ENCODE measurements at places on chromosomes 16 and 17.

GRCh38 chr16:11307639-11308492 is 26.7 kb upstream of the PRM1 start:
- H3K27me3 ChIP-seq = no peaks in the 10 kb centered on the region
- H3K27ac ChIP-seq = peak overlapping the region; percentile 89
- DNase-seq = no peak
- no peaks in the 10 kb centered on the region for H3K36me3 ChIP-seq
- H3K4me1 ChIP-seq = peaks cover 89% of the 10 kb centered on the region

DNA sequence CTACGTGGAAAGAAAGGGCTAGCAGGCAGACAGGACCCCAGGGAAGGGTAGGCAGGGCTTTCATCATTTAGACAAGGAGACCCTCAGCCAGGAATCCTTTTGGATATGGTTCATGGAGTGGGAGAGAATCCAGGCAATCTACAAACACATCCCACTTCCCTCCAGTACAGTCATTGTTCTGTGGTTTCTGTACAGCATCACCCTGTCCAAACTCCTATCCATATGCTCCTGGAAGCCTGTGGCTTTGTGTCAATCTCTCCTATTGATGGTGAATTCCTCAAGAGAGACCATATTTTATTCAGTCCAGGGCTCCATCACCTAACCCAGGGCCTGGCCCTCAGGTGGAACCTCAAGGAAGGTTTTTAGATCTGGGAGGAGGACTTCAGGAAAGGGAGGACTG is 99.2 kb downstream of the SPACA3 start:
- H3K36me3 ChIP-seq = no peaks in the 10 kb centered on the region
- no peaks in the 10 kb centered on the region for H3K4me1 ChIP-seq
- no peak overlapping the region for H3K27ac ChIP-seq
- DNase-seq = no peak
- H3K27me3 ChIP-seq = peaks cover 18% of the 10 kb centered on the region
- no peak overlapping the region for H3K4me3 ChIP-seq

GRCh38 chr17:52128721-52129120 is 29.8 kb downstream of the CA10 start:
- no peak overlapping the region for H3K27ac ChIP-seq
- H3K36me3 ChIP-seq = no peaks in the 10 kb centered on the region
- no peaks in the 10 kb centered on the region for H3K27me3 ChIP-seq
- no peak for DNase-seq

DNA sequence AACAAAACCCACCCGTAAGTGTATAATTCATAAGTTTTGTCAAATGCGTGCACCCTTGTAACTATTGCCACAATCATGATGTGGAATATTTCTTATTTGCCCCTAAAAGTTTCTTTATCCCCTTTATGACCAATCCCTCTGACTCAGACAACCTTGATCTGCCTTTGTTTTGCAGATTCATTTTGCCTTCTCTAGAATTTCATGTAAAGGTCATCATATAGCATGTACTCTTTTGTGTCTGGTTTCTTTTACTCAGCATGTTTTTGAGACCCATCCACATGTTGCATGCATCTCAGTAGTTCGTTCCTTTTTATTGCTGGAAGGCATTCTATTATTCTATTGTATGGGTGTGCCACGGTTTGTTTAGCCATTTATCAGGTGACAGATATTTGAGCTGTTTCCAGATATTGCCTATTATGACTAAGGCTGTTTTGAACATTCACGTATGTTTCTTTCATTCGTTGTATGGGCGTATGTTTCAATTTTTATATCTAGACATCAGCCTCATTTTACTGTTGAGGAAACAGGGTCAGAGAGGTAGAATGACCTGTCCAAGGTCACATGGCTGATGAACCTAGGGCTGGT is 192.4 kb downstream of the RAB11FIP4 start:
- peaks cover 6% of the 10 kb centered on the region for H3K36me3 ChIP-seq
- H3K4me3 ChIP-seq = no peak overlapping the region
- H3K27ac ChIP-seq = no peak overlapping the region
- DNase-seq = no peak
- H3K27me3 ChIP-seq = no peaks in the 10 kb centered on the region

- H3K36me3 ChIP-seq = no peaks in the 10 kb centered on the region
- no peak overlapping the region for H3K4me3 ChIP-seq
- no peaks in the 10 kb centered on the region for H3K4me1 ChIP-seq
- no peak overlapping the region for H3K27ac ChIP-seq
Measured at GRCh38 chr17:45001310-45001709, 33.2 kb upstream of the C1QL1 start.

DNA sequence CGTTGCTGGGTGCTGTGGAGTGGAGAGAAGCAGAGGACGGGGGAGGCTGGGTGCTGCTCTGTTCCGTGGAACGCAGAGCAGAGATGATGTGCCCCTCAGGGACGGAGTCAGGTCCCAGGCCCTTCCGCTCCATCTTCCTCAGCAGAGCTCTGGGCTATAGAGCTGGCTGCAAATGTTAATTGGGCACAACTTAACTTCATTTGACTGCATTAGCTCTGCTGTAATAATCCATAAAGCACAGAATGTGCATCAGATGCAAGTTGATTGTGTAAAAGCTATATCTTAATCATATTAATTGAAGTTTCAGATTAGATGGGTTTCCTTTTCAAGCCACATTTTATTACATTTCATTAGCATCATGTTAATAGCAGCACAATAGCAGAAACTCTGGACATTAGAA is 212.6 kb downstream of the ABCC12 start:
- no peak overlapping the region for H3K27ac ChIP-seq
- no peaks in the 10 kb centered on the region for H3K4me1 ChIP-seq
- H3K36me3 ChIP-seq = no peaks in the 10 kb centered on the region
- peaks cover 13% of the 10 kb centered on the region for H3K27me3 ChIP-seq

DNA sequence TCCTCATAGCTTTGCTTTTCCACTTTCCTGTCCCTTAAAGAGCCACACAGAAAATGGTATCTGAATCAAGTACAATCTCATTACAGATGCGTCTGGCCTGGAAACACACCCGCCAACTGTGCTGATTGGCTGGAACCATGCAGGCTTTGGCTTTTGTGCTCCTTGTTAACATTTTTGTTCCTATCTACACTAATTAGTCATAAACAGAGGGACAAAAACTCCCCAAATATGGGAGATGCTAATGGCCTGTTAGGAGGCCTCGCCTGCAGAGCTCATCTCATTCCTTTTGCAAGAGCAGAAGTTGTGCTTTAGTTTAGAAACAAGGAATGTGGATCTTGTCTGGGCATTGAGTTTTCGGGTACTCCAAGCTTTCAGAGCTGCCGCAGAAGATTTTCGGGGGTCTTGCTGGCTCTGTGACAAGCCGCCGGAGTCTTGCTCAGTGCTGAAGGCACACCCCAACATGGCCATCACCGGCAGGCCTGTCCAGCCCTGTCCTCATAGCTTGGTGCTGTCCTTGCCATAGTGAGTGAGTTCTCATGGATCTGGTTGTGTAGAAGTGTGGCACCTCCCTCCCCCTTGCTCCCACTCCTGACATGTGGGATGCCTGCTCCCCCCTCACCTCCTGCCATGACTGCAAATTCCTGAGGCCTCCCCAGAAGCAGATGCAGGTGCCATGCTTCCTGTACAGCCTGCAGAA is 69.8 kb downstream of the METRNL start:
- H3K36me3 ChIP-seq = no peaks in the 10 kb centered on the region
- H3K27me3 ChIP-seq = peaks cover 15% of the 10 kb centered on the region
- no peak for DNase-seq
- peaks cover 11% of the 10 kb centered on the region for H3K4me1 ChIP-seq

DNA sequence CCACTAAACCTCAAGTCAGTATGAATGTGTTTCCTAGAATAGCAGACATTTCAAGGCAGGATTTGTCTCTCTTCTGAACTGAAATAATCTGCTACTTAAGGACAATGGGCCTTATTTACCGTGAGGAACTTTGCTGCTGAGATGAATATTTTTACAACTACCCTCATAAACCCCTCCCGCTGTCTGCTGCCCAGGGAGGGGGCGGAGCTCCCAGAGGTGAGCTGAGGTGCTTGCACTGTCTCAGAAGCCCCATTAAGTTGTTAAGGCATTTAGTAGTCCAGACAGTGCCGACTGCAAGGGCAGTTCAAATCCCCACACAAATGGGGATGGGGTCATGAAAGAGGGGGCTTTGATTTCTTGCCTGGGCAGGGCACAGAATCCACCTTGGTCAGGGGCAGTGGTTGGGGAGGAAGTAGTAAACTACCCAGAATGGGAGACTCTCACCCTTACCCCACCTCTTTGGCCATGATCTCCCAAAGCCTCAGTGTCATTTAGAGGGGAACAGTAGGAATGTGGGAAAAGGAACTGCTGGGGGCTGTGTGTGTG is 19.2 kb downstream of the HNF1B start:
- no peak overlapping the region for H3K27ac ChIP-seq
- H3K27me3 ChIP-seq = peaks cover 23% of the 10 kb centered on the region
- H3K36me3 ChIP-seq = peaks cover 61% of the 10 kb centered on the region
- no peak overlapping the region for H3K4me3 ChIP-seq
- DNase-seq = no peak

DNA sequence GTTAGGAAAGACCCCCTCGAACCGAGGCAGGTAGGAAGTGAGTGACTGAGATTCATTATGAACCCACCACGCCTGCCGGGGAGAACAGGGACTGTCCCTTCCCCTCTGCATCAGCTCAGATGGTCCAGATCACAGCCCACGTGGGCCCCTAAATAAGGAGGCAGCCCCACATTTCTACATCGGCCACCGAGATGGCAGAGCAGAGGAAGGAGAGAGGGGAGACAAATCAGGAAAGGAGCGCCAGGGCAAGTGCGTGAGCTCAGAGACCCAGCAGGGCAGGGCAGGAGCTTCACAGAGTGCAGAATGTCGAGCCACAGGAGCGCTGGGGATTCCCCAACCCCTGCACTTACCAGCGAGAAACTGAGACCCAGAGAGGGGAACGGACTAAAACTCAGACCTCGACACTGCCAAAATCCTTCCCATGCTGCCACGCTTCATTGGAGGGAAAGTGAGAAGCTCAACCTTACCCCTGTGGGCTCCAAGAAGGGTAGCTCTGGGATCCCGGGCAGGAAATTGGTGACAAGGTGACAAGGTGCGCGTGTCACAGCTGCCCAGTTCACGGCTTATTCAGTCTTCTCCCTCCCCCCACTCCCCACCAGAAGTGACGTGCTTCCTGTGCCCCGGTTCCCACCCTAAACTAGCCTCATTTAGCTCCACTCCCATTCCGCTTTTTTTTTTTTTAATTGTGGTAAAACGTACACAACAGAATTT is at the start of gene ICAM2:
TSS of gene ICAM2 (minus strand) at position 578 of the 711 bp plus-strand sequence. CDS start 13,942 bp downstream, outside the sequence.
- no peaks in the 10 kb centered on the region for H3K27me3 ChIP-seq
- peak within 1 kb of the TSS; percentile 92 for H3K4me3 ChIP-seq
- H3K27ac ChIP-seq = peak within 1 kb of the TSS; percentile 98
- DNase-seq = peak; percentile 75

DNA sequence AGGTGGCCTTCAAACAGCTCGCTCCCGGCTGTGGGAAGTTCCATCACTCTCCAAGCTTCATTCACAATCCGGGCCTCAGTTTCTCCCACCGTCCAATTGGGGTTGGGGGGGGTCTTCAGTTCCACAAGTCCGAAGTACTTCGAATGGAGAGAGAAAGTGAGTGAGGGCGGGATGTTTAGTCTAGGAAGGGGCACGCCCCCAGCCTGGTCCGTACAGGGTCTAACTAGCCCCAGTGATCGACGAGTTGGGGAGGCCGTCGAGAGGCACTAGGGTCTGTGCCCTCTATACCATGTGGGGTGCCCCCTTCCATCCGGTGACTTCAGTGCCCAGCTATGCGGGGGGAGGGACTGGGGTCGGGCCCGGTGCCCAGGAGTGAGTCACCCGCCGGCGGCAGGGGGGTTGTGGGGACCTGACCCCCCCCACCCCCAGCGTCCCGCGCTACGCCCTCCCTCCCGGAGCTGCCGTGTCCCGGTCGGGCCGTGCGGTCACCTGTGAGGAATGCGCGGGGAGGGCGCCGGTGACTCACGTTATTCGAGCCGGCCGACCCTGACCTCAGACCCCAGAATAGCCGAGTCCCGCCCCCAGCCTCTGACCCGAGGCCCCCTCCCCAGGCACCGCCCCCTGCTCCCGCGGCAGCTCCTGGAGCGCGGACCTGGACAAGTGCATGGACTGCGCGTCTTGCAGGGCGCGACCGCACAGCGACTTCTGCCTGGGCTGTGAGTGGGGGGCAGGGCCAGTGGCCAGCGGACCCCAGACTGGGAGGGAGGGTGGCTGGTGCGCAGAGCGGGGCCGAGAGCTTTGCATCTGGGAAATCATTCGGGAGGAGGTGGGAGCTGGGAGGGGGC is 658 bp downstream of the TNFRSF12A start:
- H3K4me3 ChIP-seq = peak overlapping the region; percentile 77
- peak overlapping the region; percentile 96 for H3K27ac ChIP-seq
- H3K27me3 ChIP-seq = peaks cover 22% of the 10 kb centered on the region

DNA sequence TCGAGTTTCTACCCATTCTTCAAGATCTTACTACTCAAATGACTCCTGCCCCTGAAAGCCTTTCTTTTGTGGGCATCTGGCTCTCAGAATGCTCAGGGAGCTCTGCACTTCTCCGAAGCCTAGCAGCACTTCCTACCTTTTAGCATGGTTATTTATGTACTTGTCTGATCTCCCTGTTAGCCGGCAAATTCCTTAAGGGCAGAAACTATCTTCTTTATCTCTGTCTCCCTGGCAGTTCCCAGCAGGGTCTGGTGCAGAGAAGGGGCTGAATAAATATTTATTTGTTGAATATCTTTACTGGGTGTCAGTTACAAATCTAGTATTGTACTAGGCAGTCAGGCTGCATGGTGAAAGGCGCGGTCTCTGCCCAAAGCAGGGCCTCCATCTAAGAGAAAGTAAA is 30.7 kb downstream of the TMEM132E start:
- H3K4me3 ChIP-seq = no peak overlapping the region
- DNase-seq = no peak
- H3K27me3 ChIP-seq = peaks cover 42% of the 10 kb centered on the region
- no peaks in the 10 kb centered on the region for H3K4me1 ChIP-seq
- no peaks in the 10 kb centered on the region for H3K36me3 ChIP-seq

- no peaks in the 10 kb centered on the region for H3K4me1 ChIP-seq
- DNase-seq = no peak
- H3K27me3 ChIP-seq = no peaks in the 10 kb centered on the region
- H3K4me3 ChIP-seq = no peak overlapping the region
- H3K27ac ChIP-seq = no peak overlapping the region
- no peaks in the 10 kb centered on the region for H3K36me3 ChIP-seq
Measured at GRCh38 chr16:59522826-59523225, 788.7 kb upstream of the GOT2 start.

Measured in stimulated activated naive B cell treated with anti-CD40 and anti-IgM and Interleukin-4, amounts not matched to agents 10 μg/mL and 1 μg/mL and 100 μg/mL, for 72 hours (primary cell).